ENCODE measurements at places on chromosomes 13 and 19.
A peak's percentile ranks its signal among the peaks of the same experiment; 100 is the strongest.

DNA sequence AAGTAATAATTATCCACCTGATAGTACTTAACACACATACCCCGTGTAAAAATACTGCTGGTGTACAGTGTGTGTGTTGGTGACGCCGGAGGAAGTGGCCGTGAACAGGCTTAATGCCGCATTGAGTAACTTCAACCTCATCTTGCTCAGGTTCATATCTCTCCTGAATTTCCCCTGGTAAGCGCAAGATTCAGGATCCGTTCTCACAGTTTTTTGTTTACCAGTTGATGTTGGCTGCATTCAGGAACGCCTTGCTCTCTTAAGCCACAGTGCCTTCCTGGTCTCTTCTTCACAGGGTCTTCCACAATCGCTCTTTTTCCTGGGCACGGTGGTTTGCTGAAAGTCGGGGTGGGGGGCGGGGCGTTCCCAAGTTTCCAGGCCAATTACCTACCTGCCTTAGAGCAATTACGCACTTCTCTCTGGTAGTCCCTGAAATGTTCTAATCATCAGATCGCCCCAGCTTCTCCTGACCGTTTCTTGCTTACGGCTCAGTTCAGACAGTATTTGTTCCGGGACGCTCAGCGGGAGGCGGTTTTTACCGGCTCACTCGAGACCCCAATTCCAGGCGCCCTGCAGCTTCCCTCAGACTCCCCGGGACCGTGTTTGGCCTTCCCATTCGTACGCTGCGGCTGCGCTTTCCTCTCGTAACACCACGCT, 706 bp upstream of the DNAJC3 start:
- peak; percentile 24 for DNase-seq

- no peak for DNase-seq
Observed at GRCh38 chr19:12665281-12665573, 1.3 kb downstream of the MAN2B1 start.

DNA sequence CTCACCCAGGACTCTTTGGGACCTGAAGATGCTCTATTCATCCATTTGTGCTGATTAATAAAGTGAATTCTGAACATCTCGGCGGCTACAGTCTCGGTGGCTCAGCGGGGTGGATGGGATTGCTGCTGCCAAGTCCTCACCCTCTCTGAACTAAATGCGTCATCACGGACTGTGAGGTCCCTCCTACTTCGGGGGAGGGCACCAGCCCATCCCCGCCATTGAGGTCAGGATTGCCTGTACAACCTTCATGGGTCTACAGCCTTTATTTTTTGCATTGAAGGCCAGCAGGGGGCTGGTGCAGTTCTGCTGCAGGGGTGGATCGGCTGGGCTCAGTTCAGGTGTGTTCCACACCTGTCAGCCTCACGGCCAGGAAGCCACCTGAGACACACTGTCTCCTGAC, 181.8 kb downstream of the COL4A1 start:
- DNase-seq, result no peak

- DNase-seq, result peak; percentile 12
Observed at GRCh38 chr13:99280166-99280565, 22.0 kb upstream of the GPR18 start.

- DNase-seq, result peak; percentile 84
Observed at GRCh38 chr19:33778089-33778791, 18.4 kb upstream of the KCTD15 start.

DNA sequence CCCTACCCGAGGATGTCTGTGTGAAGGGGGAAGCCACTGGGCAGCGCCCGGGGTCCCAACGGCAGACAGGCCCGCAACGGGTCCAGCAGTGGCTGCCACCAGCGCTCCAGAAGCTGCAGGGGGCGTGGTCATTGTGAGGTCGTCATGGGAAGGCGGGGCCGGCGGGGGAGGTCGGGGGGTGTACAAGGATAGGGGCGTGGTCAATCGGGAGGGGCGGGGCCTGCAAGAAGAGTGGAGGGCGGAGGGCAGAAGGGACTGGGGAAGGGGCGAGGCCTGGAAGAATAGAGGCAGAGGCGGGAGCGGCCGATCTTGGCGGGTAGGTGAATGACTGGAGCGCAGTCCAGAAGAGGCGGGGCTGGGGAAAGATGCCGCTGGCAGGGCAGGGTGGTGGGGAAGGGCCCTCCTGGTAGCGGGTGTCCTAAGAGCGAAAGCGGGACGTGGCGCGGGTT, 4.4 kb downstream of the FUZ start:
- DNase-seq, result peak; percentile 94

Data from A673 (cell line).